ENCODE measurements at places on chromosomes 4 and X.

GRCh38 chr4:54165438-54165837 lies 63.7 kb upstream of the PDGFRA start:
- peak; percentile 97 for DNase-seq

- DNase-seq, result no peak
Measured at GRCh38 chr4:107996949-107997788, 7.5 kb downstream of the HADH start.

DNA sequence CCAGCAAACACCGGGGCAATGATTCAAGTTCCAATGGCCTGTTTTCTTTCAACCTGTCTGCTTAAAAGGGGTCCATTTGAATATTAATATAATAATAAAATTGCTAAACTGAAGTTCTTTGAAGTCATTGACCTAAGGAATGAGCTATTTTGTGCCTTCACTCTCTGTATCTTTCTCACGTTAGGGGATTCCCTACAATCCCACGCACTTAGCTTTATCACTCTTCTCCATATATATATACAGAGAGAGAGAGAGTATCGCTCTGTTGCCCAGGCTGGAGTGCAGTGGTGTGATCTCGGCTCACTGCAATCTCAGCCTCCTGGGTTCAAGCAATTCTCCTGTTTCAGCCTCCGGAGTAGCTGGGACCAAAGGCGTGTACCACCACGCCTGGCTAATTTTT lies 83.9 kb upstream of the NWD2 start:
- DNase-seq, result no peak

DNA sequence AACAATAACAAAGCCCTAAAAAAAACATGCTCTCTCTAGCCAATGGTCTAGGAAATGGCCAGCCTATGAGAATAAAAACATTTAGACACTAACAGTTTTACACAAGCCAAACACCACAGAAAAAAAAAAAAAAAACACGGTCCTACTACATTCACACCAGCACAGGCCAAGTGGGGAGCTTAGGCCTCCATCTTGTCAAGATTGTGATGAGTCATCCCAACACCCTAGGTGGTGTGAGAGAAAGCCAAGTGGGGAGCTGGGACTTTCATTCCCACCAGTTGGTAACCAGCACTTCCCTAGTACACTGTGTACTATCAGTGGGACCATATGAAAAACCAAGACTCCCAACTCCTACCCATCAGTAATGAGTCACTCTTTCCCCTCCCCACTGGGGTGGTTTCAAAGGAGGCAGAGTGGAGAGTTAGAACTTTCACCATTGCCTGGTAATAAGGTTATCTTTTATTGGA lies 95.6 kb downstream of the ADAMTS3 start:
- no peak for DNase-seq

DNA sequence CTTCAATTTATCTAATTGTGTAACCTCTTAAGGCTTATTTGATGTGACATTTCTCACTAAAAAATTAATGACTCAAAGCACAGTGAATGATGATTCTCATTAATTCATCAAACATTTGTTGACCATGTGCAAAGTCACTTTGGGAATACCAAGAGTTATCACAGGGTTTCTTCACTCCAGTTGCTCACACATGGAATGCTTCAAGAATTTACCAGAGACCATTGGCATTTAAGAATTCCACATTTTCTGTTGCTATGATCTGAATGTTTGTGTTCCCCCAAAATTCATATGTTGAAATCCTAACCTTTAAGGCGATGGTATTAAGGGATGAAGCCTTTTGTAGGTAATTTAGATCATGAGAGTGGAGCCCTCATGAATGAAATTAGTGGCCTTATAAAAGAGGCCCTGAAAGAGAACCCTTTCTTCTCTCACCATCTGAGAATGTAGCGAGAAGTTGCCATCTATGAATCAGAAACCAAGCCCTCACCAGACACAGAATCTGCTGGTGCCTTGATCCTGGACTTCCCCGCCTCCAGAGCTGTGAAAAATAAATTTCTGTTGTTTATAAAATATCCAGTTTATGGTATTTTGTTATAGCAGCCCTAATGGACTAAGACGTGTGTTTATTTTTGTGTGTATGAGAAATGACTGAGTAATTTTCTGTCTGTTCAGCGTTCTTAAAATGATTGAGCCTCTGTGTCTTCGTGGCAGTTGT lies 16.4 kb upstream of the SRPX start:
- no peak for DNase-seq
